Activated CD8-positive, alpha-beta memory T cell treated with anti-CD3 and anti-CD28 coated beads, Interleukin-2, amount 10 ng/mL, durations not matched to agents 7 days and 5 days (primary cell): ENCODE measurements at places on chromosomes 3 and 15. TPM values are rescaled to one million over a fixed set of nuclear protein-coding genes. Genes with fewer than 3 reads are reported as not detected.

DNA sequence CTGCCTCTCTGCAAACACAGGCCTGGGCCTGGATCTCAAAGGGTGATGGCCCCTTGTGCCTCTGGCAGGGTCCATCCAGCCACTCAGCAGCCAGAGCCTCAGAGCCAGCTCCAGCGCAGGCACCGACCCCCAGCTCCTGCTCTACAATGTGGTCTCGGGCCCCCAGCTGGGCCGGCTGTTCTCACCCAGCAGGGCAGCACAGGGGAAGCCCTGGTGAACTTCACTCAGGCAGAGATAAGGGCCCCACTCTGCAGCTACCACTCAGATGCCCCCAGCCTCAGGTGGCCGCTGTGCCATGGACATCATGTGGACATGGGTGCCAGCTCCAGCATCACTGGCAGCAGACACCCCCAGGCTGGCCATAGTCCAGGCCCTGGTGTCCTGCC, 173.1 kb downstream of the TBC1D2B start:
- H3K36me3 ChIP-seq, result no peaks in the 10 kb centered on the region
- no peaks in the 10 kb centered on the region for H3K4me1 ChIP-seq
- no peak overlapping the region for H3K4me3 ChIP-seq
- no peaks in the 10 kb centered on the region for H3K27me3 ChIP-seq
- H3K27ac ChIP-seq, result no peak overlapping the region

- H3K4me3 ChIP-seq, result no peak overlapping the region
- no peak overlapping the region for H3K27ac ChIP-seq
- no peaks in the 10 kb centered on the region for H3K36me3 ChIP-seq
- no peaks in the 10 kb centered on the region for H3K27me3 ChIP-seq
Observed at GRCh38 chr15:46312133-46312740, 677.4 kb downstream of the SQOR start.

DNA sequence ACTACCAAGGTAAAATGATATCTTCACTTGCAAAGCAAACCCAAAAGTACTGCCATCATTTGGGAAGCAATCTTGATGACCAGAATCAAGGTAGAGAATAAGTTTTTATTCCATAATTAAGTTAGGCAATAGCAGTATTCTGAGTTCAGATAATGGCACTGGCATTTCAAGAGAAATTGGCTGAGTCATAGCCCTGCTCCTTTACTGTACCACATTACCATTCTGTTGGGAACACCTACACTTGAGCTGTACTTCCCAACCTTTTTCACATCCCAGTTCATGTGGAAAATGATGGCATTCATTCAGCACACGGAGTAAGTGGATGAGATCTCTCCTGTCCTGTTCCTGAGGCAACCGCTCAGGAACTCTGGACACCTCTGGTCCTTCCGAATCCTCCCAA, 311.6 kb upstream of the TPRG1 start:
- no peak overlapping the region for H3K4me3 ChIP-seq
- no peaks in the 10 kb centered on the region for H3K4me1 ChIP-seq
- H3K36me3 ChIP-seq, result no peaks in the 10 kb centered on the region
- no peak for DNase-seq
- no peak overlapping the region for H3K27ac ChIP-seq

GRCh38 chr15:75359537-75360250, 8.7 kb downstream of the MAN2C1 start:
- DNase-seq, result no peak
- no peaks in the 10 kb centered on the region for H3K27me3 ChIP-seq
- H3K4me3 ChIP-seq, result no peak overlapping the region
- H3K27ac ChIP-seq, result no peak overlapping the region

DNA sequence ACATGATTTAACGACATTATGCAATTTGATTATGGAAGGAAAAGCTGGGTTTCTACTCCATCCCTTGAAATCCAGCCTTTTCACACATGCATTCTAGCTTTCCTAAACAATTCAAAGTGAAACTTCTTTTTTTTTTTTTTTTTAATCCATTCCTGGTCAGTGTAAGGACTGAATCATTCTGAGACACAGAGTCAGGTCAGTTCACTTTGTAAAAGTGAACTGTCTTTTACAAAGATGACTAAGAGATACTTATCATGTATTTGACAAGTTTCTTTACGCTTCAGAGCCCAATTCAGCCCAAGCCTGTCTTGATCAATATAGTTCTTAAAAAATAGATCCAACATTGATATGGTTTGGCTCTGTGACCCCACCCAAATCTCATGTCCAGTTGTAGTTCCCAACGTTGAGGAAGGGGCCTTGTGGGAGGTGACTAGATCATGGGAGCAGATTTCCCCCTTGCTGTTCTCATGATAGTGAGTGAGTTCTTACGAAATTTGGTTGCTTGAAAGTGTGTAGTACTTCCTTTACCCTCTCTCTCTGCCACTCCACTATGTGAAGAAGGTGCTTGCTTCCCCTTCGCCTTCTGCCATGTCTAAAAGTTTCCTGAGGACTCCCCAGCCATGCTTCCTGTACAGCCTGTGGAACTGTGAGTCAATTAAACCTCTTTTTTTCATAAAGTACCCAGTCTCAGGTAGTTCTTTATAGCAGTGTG, 345.6 kb upstream of the THBS1 start:
- H3K4me1 ChIP-seq, result peaks cover 3% of the 10 kb centered on the region
- H3K27me3 ChIP-seq, result peaks cover 8% of the 10 kb centered on the region
- H3K4me3 ChIP-seq, result no peak overlapping the region
- no peaks in the 10 kb centered on the region for H3K36me3 ChIP-seq
- no peak for DNase-seq

- H3K4me1 ChIP-seq, result no peaks in the 10 kb centered on the region
- DNase-seq, result no peak
- H3K36me3 ChIP-seq, result no peaks in the 10 kb centered on the region
- no peak overlapping the region for H3K27ac ChIP-seq
- H3K4me3 ChIP-seq, result no peak overlapping the region
- peaks cover 4% of the 10 kb centered on the region for H3K27me3 ChIP-seq
Observed at GRCh38 chr15:71355268-71355667, 240.0 kb downstream of the THSD4 start.

DNA sequence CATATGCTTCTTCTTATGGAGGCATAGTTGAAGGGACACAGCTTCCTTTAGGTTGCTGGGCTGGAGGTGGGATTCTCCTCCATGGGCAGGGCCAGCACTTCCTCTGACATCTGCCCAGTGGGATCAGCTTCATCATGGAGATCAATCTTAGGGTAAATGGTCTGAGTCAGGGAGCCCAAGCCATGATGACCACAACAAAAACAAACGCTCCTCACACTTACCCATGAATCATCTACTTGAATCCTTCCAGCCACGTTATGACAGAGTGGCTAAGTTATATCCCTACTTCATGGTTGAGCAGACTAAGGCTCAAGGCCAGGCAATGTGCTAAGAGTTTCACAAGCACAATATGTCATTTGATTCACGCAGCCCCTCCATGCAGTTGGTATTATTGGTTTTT, 87.2 kb upstream of the NMNAT3 start:
- no peak overlapping the region for H3K4me3 ChIP-seq
- no peaks in the 10 kb centered on the region for H3K36me3 ChIP-seq
- no peaks in the 10 kb centered on the region for H3K4me1 ChIP-seq
- no peaks in the 10 kb centered on the region for H3K27me3 ChIP-seq

- DNase-seq, result no peak
- peaks cover 44% of the 10 kb centered on the region for H3K36me3 ChIP-seq
- H3K4me3 ChIP-seq, result no peak overlapping the region
- H3K4me1 ChIP-seq, result peaks cover 90% of the 10 kb centered on the region
Observed at GRCh38 chr3:18648868-18649462, 223.8 kb upstream of the SATB1 start.

The TMC3 gene
- total RNA-seq, result not detected

The SI gene
- not detected for total RNA-seq

The IGDCC3 gene
- total RNA-seq, result not detected
